NCI-H1436 treated with DMSO at 0.1 percent for 48 hours (cell line): ENCODE measurements at places on chromosomes 5 and 9.

DNA sequence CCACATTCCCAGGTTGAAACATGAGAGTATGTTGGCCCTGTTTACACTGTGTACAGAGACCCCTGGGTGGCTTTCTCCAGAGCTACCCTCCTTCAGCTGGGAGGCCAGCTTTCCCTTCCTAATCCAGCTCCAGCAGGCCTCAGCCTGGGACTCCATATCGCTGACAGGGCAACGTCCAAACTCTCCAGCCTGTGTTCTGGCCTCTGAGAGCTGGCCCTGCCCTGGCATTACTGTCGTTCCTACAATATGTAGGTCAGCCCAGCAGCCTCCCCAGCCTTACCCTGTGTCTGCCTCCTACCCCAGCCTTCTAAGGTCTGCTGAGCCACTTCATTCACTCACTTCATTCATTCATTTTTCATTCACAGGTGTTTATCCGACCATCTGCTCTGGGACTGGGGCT is 8.3 kb upstream of the EEIG1 start:
- DNase-seq, result no peak

DNA sequence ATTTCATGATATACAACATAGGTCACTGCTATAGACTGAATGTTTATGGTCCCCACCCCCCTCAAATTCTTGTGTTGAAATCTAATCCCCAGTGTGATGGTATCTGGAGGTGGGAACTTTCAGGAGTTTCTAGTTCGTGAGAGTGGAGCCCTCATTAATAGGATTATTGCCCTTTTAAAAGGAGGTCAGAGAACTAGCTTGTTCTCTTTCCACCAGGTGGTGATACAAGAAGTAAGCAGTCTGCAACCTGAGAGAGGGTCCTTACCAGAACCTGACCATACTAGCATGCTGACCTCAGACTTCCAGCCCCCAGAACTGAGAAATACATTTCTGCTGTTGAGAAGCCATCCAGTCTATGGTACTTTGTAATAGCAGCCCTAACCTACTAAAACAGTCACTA is 33.3 kb downstream of the TMEM161B start:
- no peak for DNase-seq

GRCh38 chr9:99265691-99266090 is 43.6 kb downstream of the SEC61B start:
- no peak for DNase-seq

DNA sequence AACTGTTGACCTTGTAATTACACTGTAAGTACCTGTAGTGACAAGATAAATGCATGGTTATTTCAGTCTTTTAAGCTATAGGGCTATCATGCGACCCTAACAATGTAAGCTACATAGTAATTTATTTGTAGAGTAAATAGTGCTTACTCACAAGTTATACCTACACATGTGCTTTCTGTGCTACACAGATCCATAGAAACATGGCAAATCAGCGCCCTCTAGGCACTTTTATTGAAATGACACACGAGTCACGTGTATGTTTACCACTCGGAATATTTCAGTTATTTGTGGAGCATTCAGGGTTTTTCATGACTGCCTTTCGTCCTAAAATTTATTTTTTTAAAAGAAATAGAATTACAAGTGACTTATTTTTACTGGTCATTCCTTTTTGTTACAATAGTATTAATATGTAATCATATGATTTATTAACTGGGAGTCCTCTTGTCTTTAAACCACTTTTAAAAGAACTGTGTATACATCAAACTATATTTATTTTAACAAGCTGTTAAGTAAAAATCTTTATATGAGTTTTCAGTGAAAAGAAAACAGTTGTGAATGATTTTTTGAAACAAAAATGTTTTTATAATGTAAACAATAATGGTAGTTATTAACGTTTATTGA is 1242.3 kb upstream of the WWC1 start:
- no peak for DNase-seq

- DNase-seq, result no peak
Observed at GRCh38 chr5:178545176-178545575, 45.0 kb downstream of the COL23A1 start.

DNA sequence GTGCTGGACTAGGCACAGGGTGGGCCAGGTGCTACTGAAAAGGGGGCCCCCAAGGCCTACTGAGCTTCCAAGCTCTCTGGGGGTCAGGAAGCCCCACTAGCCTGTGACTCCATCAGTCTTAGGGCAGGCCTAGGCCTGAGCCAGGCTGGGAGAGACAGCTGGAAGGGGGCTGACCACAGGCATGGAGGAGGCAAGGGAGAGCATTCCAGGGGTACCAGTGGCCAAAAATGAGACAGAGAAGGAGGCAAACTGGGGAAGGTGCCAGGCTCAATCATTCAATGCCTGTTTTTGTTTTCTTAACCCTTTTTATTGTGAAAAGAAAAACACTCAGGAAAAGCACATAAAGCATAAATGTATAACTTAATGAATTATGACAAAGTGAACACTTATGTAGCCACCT is 26.2 kb upstream of the TCF7 start:
- DNase-seq, result no peak

DNA sequence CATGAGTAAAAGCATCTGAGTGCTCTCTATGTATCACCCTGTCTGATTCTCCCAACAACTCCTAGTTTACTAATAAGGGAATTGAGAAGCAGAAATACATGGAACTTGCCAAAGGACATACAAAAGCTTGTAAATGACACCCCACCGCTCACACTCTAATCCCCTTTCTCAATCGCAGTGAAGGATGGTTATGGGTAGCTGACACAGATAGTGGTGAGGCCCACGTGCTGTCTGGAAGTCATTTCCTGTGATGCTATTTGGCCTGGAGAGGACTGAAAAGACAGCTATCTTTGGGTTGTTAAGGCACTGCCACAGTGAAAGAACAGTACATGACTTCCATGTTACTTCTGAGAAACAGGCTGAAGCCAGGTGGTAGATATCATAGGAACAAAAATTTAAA is 117.0 kb downstream of the GLIS3 start:
- DNase-seq, result no peak

DNA sequence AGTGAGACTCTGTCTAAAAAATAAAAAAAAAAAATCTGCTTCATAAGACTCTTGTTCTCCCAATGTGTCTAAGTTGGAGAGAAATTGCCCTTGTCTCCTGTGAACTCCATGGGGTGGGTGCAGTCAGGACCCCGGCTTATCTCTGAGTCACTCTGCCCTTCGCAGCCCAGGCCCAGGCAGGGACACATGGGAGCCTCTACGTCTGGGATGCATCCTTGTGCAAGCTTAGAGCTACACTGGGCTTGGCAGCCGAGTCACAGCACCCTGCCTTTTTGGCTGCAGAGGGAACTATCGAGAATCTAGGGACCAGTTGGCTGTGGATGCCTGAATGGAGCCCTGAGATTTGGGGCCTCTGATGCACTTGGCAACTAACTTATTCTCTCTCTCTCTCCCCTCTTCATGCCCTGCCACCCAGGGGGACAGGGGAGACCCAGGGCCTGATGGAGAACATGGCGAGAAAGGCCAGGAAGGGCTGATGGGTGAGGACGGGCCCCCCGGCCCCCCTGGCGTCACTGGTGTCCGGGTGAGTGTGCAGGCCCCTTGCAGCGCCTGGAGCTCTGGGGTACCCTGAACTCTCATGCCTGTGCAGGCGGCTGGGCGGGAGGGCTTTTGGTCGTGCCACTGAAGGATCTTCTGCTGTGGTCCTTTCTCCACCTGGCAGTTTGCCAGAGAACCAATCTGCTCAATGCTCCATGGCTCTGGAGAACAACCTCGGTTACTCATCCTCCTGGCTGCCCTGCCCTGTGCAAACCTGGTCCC is 47.5 kb upstream of the ORM1 start:
- no peak for DNase-seq

- no peak for DNase-seq
Observed at GRCh38 chr5:110852053-110852452, 113.2 kb downstream of the SLC25A46 start.

GRCh38 chr5:66519626-66520025 is 76.6 kb upstream of the MAST4 start:
- DNase-seq, result no peak

DNA sequence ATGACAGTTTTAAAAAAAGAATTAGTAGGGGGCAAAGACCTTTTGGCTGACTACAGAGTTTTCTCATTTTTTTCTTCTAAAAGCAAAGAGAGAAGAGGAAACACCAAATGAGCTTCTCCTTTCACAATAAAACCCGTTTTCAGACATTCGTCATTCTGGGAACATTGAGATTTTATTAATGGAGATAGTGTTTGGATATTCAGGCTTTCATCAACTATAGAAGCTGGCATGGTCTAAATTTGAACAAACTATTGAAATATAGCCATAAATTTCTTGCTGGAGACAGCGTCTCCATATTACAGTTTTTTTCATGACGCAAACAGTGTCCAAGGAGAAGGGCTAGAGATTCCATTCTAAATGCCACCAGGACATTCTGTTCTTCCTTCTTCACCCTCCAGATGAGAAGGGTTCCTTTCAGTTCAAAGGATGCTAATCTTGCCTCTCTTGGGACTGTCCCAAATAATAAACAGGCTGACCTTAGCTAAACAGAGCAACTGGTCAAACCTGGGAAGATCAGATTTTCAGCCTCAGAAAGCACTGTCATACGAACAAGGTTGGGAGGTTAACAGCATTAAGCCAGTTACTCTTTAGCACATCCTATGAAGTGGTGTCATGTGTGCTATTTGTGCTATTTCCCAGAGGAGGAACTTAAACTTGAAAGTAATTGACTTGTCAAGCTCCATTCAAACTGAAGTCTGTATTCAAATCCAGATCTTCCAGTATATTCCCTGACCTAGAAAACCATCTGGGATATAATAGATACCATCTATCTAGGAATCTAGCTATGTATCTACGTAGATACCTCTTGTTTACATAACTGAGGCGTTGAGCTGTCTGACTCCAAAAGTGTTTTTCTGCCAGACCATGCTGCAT is 125.6 kb downstream of the LPAR1 start:
- no peak for DNase-seq

DNA sequence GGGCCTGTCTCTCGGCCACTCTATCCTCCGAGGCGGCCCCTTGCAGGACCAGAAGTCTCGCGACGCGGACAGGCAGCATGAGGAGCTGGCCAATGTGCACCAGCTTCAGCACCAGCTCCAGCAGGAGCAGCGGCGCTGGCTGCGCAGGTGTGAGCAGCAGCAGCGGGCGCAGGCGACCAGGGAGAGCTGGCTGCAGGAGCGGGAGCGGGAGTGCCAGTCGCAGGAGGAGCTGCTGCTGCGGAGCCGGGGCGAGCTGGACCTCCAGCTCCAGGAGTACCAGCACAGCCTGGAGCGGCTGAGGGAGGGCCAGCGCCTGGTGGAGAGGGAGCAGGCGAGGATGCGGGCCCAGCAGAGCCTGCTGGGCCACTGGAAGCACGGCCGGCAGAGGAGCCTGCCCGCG is 283.5 kb downstream of the ARHGEF28 start:
- no peak for DNase-seq

DNA sequence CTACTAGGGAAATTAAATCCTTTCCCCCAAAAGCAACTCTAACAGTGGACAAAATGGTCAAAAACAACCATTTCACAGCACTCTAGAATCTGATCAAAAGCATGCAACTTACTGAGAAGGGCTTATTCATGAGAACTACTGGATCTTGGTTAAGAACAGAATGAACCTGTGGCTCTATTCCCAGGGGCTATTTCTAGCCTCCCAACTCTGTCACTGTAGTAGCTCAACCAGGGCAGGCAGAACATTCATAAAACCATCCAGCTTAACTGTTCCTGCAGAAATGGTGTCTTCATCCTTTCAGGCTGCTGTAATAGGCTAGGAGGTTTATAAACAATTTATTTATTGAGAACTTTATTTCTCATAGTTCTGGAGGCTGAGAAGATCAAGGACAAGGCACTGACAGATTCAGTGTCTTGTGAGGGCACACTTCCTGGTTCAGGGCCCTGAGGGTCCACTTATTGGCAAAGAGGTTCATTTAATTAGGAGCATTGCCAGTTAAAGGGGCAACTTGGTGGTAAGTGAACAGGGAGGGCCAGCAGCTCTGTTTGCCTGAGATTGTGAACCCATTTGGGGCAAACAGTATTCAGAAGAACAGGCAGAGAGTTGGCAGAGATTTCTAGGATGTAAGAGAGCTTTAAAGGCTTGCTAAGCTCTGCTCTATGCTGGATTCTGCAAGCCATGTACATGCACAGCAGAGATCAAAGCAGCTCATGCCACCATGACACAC is 238.5 kb upstream of the FBXL7 start:
- no peak for DNase-seq

GRCh38 chr9:108913391-108913790 is 20.5 kb downstream of the ELP1 start:
- DNase-seq, result no peak

DNA sequence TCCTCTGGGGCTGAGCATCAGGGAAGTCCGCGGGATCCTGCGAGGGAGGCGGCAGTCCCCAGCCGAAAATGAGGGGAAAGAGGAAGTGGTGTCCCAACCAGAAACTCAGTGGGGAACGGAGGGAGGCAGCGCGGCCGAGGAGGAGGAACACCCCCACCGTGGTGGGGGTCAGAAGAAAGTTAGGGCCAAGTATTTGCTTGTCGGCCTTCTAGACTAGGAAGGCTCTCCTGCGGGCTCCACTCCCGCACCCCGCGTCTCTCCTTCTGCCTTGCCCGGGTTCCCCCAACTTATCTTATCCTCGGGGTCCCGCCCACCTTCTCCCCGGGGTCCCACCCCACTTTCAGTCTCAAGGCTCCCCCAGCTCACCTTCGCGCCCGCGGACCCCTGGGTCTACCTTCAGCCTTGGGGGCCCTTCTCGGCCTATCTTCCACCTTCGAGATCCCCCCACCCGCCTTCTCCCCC is 557 bp upstream of the PHF2 start:
- no peak for DNase-seq

- DNase-seq, result no peak
Observed at GRCh38 chr5:154625031-154625430, 130.1 kb upstream of the LARP1 start.

GRCh38 chr5:1443171-1443570 is 2.1 kb downstream of the SLC6A3 start:
- no peak for DNase-seq

DNA sequence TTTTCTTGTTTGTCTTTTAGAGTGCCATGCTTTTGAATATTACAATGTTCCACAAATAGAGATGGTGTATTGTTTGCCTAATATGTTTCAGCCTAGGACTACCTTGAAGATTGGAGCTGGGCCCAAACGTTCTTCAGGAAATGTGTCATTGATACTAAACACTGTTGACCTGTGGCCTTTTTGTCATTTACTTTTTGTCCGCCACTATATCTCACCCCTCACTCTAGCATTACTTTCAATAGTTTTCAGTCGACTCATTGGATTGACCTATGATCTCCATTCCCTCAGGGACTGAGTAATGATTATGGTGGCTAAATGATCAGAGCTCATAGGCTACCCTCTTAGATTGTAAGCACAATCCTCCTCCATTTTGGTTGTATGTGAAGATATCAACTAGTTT is 115.8 kb downstream of the NUDT12 start:
- no peak for DNase-seq
